ENCODE measurements at places on chromosomes 7 and 10.

DNA sequence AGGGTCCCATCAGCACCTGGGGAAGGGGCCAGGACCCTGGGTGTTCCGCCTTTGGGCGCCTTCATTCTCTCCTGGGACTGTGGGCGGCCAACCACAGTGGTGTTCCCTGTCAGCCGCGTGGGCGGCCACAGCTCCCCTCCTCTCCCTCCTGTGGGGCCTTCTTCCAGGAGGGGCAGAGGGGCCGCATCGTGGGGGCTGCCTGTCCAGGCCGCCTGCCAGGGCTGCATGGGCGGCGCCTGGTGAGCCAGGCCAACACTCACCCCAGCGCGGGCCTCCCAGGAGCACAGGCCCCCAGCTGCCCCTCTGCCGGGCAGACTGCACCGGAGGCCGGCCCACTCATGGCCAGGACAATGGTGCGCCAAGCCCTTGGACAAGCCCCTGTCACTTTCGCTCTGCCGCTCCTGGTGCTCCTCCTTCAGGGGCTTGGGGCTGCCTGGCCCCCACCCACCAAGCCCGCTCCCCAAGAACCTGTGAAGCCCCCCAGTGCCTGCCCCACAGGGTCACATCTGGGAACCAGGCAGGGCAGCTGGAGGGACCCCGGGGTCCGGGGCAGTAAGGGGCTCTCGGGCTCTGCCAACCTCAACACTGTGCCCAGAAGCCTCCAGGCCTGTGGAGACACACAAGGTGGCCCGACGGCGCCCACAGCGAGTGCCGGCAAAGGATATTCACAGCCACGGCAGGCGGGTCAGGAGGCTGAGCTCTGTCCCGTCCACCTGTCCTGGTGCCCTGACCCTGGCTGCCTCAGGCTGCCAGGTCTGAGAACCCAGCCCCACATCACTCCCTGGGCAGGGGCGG lies 42.8 kb downstream of the AP5Z1 start:
- H3K27ac ChIP-seq = no peak overlapping the region
- no peaks in the 10 kb centered on the region for H3K27me3 ChIP-seq
- DNase-seq = no peak
- H3K36me3 ChIP-seq = no peaks in the 10 kb centered on the region

DNA sequence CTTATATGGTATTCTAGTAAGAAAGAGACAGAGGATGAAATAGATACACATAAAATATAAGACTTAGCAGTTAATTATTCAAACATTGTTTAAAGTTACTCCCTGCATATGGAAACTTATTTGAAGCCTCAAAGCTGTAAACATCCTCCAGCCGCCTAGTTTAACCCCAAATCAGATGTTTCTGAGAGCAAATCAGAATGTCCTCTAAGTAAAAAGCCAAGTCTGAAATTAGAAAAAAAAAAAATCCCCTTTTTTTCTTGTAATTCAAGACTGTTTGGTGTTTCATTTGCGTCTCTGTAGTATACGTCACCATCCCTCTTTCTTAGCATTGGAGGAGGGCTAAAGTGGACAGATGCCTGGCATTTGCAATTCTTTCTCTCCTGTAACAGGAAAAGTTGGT lies 46.4 kb downstream of the TMEM26 start:
- no peak for DNase-seq
- no peak overlapping the region for H3K4me3 ChIP-seq
- H3K4me1 ChIP-seq = peaks cover 4% of the 10 kb centered on the region
- H3K27me3 ChIP-seq = no peaks in the 10 kb centered on the region
- H3K27ac ChIP-seq = no peak overlapping the region

DNA sequence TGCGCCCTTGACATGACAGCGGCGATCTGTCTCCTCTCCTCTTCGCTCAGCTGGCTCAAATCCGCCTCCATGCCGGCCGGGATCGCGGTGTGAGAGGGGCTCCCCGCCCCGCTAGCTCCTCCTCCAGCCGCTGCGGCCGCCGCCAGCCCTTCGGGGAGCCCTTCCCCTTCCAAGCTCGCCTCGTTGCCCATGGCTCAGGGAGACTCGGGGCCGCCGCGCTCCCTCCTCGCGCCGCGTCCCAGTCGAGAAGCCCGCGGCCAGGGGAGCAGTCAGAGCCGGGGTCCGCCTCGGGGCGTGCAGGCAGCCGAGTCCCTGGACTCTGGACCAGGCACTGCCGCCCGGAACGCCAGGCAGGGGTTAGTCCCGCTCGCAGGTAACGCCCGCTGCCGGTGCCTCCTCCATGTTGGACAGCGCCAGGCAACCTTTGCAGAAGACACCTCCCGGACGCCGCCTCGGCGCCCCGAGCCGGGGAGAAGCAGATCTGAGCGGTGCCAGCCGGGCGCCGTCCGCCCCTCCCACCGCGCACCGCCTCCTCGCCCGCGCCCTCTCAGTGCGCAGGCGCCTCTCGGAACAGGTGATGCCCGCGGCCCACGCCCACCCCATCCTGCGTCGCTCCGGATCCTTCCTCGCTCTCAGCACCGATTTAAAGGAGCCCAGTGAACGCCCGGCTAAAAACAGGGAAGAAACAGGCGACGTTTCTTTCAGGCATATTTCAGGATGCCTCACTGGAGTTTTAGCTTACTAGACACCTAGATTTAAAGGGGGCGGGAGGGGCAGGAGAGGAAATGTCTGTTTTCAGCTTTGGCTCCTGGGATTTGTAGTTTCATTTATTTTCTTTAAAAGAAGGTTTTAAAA lies at the start of gene PCLO:
PCLO (minus strand) TSS at position 483 of the 855 bp plus-strand sequence; CDS start at position 191, 292 bp downstream.
- H3K4me3 ChIP-seq = peak within 1 kb of the TSS; percentile 30
- H3K27me3 ChIP-seq = peaks cover 3% of the 10 kb centered on the region
- peak; percentile 90 for DNase-seq

- H3K4me1 ChIP-seq = no peaks in the 10 kb centered on the region
- H3K4me3 ChIP-seq = no peak overlapping the region
- H3K27ac ChIP-seq = no peak overlapping the region
- DNase-seq = no peak
- no peaks in the 10 kb centered on the region for H3K27me3 ChIP-seq
Observed at GRCh38 chr10:123472606-123473005, 193.5 kb upstream of the GPR26 start.

GRCh38 chr7:106895246-106895864 lies 30.3 kb downstream of the PIK3CG start:
- H3K4me3 ChIP-seq = no peak overlapping the region
- H3K4me1 ChIP-seq = no peaks in the 10 kb centered on the region
- H3K27ac ChIP-seq = no peak overlapping the region
- no peaks in the 10 kb centered on the region for H3K36me3 ChIP-seq

GRCh38 chr10:50511492-50512213 lies 112.1 kb downstream of the SGMS1 start:
- no peaks in the 10 kb centered on the region for H3K27me3 ChIP-seq
- no peaks in the 10 kb centered on the region for H3K36me3 ChIP-seq
- H3K4me1 ChIP-seq = peaks cover 36% of the 10 kb centered on the region
- H3K27ac ChIP-seq = peak overlapping the region; percentile 28
- DNase-seq = no peak

GRCh38 chr7:157022681-157023588 lies 12.5 kb upstream of the MNX1 start:
- no peaks in the 10 kb centered on the region for H3K36me3 ChIP-seq
- H3K27ac ChIP-seq = no peak overlapping the region
- peak; percentile 52 for DNase-seq
- peaks cover 28% of the 10 kb centered on the region for H3K4me1 ChIP-seq
- H3K27me3 ChIP-seq = peaks cover 100% of the 10 kb centered on the region

- H3K4me1 ChIP-seq = peaks cover 4% of the 10 kb centered on the region
- peak overlapping the region; percentile 17 for H3K27ac ChIP-seq
- no peaks in the 10 kb centered on the region for H3K36me3 ChIP-seq
- no peak for DNase-seq
Observed at GRCh38 chr10:113562704-113563103, 9.9 kb downstream of the HABP2 start.

GRCh38 chr7:27239387-27240014 lies 3.1 kb upstream of the EVX1 start:
- H3K4me3 ChIP-seq = no peak overlapping the region
- H3K27ac ChIP-seq = no peak overlapping the region
- H3K27me3 ChIP-seq = peaks cover 99% of the 10 kb centered on the region
- DNase-seq = no peak

GRCh38 chr10:118832241-118832651 lies 77.5 kb upstream of the CACUL1 start:
- no peak overlapping the region for H3K27ac ChIP-seq
- no peaks in the 10 kb centered on the region for H3K27me3 ChIP-seq
- H3K4me3 ChIP-seq = no peak overlapping the region
- no peaks in the 10 kb centered on the region for H3K36me3 ChIP-seq
- H3K4me1 ChIP-seq = peaks cover 9% of the 10 kb centered on the region

DNA sequence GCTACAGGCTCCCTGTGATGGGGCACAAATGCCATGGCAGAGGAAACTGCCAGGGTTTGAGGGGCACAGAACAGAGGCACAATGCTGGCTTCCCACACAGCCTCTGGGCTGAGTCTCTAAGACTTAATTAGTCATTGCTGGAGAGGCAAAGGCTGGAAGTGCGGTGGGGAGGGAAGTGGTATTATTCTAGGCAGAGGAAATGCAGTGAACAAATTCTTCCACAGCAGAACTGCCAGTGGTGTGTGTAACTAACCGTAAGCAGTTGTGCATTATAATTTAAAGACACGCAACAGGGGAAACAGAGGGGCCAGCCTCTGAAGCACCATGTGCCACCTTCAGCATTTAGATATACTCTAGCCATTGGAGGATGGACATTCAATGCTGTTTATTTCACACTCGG lies 12.8 kb downstream of the ICA1 start:
- no peak overlapping the region for H3K27ac ChIP-seq
- H3K4me1 ChIP-seq = no peaks in the 10 kb centered on the region
- H3K27me3 ChIP-seq = no peaks in the 10 kb centered on the region
- H3K4me3 ChIP-seq = no peak overlapping the region
- DNase-seq = no peak

DNA sequence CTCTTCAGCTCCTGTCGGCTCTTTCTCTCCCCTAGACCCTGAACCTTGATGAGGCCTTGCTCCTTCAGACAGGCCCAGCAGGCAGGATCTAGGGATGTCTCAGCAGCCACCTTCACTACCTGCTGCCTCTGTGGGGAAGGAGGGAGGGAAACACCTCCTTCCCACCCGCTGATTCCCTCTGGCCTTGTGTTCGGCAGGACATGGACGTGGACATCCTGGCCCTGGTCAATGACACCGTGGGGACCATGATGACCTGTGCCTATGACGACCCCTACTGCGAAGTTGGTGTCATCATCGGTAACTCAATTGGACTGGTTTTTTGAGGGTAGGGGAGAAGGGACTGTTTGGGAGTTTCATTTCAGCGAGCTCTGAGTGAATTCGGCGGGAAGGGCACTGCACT lies 20.3 kb downstream of the HKDC1 start:
- H3K4me1 ChIP-seq = peaks cover 12% of the 10 kb centered on the region
- H3K27ac ChIP-seq = no peak overlapping the region
- no peak overlapping the region for H3K4me3 ChIP-seq
- H3K27me3 ChIP-seq = no peaks in the 10 kb centered on the region
- no peaks in the 10 kb centered on the region for H3K36me3 ChIP-seq

DNA sequence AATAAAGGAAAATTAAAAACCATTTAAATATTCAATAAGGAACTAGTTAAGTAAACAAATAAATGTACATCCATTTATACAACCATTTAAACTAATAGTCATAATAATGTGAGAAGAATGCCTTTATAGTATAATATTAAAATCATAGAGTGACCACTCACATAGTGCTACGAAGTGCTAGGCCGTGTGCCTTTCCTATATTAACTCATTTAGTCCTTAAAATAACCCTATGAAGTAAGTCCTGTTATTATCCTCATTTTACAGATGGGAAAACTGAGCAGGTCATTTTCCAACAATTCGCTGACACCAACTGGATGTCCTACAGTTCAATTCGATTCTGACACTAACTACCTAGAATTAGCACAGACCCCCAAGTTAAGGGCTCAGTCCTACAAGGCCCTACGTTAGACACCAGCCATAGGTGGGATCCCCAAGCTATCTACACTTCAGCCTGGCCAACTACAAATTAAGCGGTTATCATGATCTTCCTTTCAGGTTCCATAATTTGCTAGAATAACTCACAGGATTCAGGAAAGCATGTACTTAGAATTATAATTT lies 4.1 kb downstream of the STRIP2 start:
- no peak for DNase-seq
- H3K4me3 ChIP-seq = no peak overlapping the region
- H3K27ac ChIP-seq = no peak overlapping the region
- peaks cover 21% of the 10 kb centered on the region for H3K27me3 ChIP-seq
- no peaks in the 10 kb centered on the region for H3K36me3 ChIP-seq

DNA sequence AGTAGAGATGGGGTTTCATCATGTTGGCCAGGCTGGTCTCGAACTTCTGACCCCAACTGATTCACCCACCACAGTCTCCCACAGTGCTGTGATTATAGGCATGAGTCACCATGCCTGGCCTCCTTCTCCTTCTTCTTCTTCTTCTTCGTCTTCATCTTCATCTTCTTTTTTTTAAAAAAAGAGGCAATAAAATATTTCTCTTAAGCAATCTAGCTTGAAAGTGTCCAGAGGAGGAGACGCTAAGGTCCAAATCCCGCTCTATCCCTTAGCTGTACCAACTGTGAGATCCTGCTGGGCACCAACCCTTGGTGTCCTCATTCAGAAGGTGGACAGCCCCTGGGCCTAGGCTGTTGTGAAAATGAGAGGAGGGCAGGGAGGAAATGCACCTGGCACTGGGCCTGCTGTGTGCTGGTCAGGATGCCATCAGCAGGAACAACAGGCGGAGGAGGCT lies 13.9 kb upstream of the PSAP start:
- H3K36me3 ChIP-seq = no peaks in the 10 kb centered on the region
- peaks cover 14% of the 10 kb centered on the region for H3K4me1 ChIP-seq
- no peaks in the 10 kb centered on the region for H3K27me3 ChIP-seq
- DNase-seq = no peak
- no peak overlapping the region for H3K4me3 ChIP-seq
- no peak overlapping the region for H3K27ac ChIP-seq

DNA sequence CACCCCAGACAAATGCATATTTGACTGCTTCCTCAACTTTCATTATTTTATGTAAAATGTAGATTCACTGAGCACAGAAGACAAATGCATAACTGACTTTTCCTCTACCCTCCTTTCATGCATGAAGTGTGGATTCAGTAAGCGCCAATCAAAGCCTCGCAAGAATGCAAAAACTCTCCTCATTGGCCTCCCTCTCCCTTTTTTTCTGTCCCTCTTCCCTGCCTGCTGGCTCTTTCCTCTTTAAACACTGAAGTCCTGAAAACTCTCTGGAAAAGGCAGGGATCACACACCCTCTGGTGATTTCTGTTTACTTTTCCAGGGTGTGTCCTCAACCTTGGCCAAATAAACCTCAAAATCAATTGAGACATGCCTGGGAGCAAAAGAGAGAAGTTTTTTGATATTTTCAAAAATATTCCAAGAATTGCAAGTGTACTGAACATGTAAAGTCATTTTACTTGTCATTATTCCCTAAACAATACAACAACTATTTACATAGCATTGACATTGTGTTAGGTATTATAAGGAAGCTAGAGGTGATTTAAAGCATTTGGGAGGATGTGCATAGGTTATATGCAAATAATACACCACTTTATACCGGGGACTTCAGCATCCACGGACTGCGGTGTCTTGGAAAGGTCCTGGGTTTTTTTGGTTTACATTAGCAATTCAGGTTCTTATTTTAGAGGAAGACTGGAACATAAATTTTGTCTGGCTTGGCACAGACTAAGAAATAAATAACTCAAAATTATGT lies 71.4 kb downstream of the SEC61G start:
- H3K36me3 ChIP-seq = no peaks in the 10 kb centered on the region
- H3K27me3 ChIP-seq = no peaks in the 10 kb centered on the region
- no peak overlapping the region for H3K4me3 ChIP-seq
- peak; percentile 12 for DNase-seq
- H3K4me1 ChIP-seq = peaks cover 11% of the 10 kb centered on the region

- peaks cover 9% of the 10 kb centered on the region for H3K36me3 ChIP-seq
- no peak overlapping the region for H3K4me3 ChIP-seq
- DNase-seq = no peak
- no peaks in the 10 kb centered on the region for H3K4me1 ChIP-seq
Observed at GRCh38 chr7:128093614-128094570, 62.7 kb upstream of the LRRC4 start.

- H3K27me3 ChIP-seq = peaks cover 45% of the 10 kb centered on the region
- no peak overlapping the region for H3K4me3 ChIP-seq
- no peaks in the 10 kb centered on the region for H3K36me3 ChIP-seq
- DNase-seq = no peak
Observed at GRCh38 chr7:128197589-128197988, 43.5 kb upstream of the LEP start.
